ENCODE measurements at places on chromosomes 2 and 18. TPM values are rescaled to one million over a fixed set of nuclear protein-coding genes. Genes with fewer than 3 reads are reported as not detected.

LHCGR gene
- total RNA-seq, result under 0.01 TPM

TTN gene
- total RNA-seq, result under 0.01 TPM

APOB gene
- under 0.01 TPM for total RNA-seq

HOXD8 gene
- total RNA-seq, result not detected

PRSS56 gene
- total RNA-seq, result under 0.01 TPM

ALKAL2 gene
- total RNA-seq, result not detected

INHA gene
- total RNA-seq, result not detected

CHRNG gene
- not detected for total RNA-seq

RFX8 gene
- 0.36 TPM for total RNA-seq

UGT1A10 gene
- not detected for total RNA-seq

TGFA gene
- total RNA-seq, result under 0.01 TPM

CYP27C1 gene
- total RNA-seq, result not detected

DDX18 gene
- total RNA-seq, result 44.7 TPM

PFN4 gene
- total RNA-seq, result 0.67 TPM

POTEC gene
- not detected for total RNA-seq

SP140 gene
- under 0.01 TPM for total RNA-seq

LIMS3 gene
- total RNA-seq, result 1.1 TPM

ERICH2 gene
- not detected for total RNA-seq

PROC gene
- total RNA-seq, result not detected

AOX1 gene
- 3.4 TPM for total RNA-seq

BCL2L11 gene
- 6.3 TPM for total RNA-seq

RPRM gene
- not detected for total RNA-seq

MDH1B gene
- total RNA-seq, result 1.4 TPM

PIK3C3 gene
- 69.8 TPM for total RNA-seq

ERFE gene
- total RNA-seq, result 0.34 TPM

FNDC4 gene
- total RNA-seq, result 4.4 TPM

TMEM163 gene
- total RNA-seq, result not detected

PJVK gene
- 1.8 TPM for total RNA-seq

PLCL1 gene
- total RNA-seq, result 7.6 TPM

TMEM18 gene
- total RNA-seq, result 15.7 TPM

WDR35 gene
- 29.5 TPM for total RNA-seq

GAREM1 gene
- 13.1 TPM for total RNA-seq

CFC1 gene
- not detected for total RNA-seq

ZFAND2B gene
- 24.8 TPM for total RNA-seq

Data from melanocyte of skin (primary cell).